ENCODE measurements at places on chromosomes 12 and 14.

GRCh38 chr12:129279771-129280170, 426.5 kb downstream of the GLT1D1 start:
- no peak for DNase-seq

- no peak for DNase-seq
Measured at GRCh38 chr12:6765048-6765633, 1.0 kb upstream of the PTMS start.

DNA sequence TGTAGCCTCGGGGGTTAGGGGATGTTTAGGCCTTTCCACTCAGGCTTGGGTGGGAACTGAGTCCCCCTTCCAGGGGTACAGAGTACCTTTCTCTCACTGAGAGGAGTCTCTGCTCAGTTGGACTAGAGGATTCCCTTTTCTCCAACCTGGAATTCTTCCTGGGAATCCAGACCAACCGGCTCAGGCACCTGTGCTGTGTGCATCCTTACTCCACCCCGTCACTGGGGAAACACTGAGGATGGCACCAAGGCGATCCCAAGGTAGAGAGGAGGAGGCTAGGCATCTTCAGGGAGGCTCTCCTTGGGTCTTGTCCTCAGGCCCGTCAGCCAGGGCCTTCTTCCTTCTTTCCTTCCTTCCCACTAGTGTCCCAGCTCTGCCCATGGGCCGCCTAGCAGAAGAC, 871 bp upstream of the TGM1 start:
- no peak for DNase-seq

- DNase-seq = no peak
Measured at GRCh38 chr12:580813-581212, 82.4 kb downstream of the NINJ2 start.

GRCh38 chr14:100049220-100049619, 16.0 kb upstream of the EVL start:
- DNase-seq = no peak

- DNase-seq = no peak
Measured at GRCh38 chr12:100755186-100755585, 39.4 kb upstream of the ANO4 start.

DNA sequence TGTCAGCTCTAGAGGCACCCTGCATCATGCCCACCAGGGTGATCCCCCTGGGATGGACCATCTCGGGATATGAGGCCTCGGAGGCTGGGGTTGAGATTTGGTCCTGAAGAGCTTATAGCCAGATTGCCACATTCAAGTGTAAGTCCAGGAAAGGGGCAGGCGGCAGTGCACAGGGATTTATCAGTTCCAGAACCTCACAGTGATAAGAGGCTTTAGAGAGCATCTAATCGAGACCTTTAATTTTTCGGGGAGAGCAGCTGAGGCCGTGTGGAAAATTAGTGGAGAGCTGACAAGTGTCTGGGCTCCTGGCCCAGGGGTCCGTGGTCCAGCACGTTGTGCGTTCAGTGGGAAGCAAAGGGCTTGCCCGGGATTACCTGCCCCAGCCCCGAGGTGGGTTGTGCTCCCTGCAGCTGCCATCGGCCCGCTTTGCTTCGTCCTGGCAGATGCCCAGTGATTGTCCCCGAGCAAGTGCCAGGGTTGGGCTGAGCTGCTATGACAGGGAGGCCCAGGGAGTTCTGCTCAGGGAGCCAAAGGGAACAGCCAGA, 52.1 kb downstream of the C14orf132 start:
- no peak for DNase-seq

GRCh38 chr12:120834489-120835303, 69.5 kb downstream of the SPPL3 start:
- DNase-seq = no peak

GRCh38 chr12:120115692-120116440, 687 bp downstream of the RAB35 start:
- no peak for DNase-seq

DNA sequence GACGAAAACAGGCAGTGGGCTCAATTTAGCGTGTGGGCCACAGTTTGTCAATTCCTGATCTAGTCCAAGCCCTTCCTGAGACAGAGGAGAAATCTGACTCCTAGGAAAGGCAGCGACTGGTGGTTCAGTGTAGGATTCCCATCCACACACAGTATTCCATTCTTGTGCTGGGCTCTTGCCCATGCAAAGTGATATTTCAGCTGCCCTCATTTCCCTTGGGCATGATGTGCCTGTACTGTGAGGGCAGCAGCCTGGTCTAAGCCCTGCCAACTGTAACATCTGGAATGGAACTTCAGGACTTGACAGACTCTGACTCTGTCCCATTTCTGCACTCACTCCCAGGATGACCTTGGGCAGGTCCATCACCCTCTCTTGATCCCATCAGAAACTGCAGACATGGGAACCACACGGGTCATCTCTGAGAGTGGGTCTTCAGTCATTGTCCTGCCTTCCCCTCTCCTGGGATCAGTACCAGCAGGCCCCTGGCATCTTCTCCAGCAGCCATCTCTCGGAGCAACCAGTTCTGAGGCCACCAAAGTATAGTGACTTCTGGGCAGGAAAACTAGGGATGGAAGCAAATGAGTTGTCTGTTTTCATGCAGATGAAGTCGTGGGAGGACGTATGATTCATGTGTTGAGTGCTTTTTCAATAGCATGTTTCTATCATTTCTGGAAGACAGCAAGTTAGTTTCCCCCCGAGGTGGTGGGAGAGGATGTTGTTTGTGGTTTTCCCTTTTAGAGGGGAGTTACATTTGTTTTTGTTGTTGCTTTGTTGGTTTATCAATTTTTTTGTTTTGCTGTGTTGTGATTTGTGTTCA, 54.2 kb upstream of the BCL2L14 start:
- DNase-seq = no peak

DNA sequence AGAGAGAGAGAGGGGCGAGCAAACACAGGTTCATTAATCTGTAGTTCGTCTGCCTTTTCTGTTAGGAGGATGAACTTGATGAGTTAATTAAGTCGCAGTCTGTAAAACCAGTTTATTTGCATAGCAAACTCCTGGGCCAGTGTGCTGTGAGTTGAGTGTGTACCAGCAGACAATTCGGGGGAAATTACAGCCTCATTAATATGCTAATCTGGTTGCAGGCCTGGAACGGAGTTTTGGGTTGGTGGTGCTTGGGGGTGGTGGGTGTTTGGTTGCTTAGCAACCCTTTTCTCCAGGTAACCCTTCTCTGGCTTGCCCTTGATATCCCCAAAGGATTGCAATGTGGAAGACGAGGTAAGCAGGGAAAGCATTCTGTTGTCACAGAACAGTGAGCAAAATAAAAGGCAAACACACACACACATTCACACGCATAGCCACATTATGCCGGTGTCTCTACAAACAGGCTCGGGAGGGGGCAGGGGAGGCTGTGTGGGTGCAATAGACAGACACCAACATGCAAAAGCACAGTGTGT, 29.2 kb upstream of the LHX5 start:
- DNase-seq = no peak

- DNase-seq = no peak
Measured at GRCh38 chr12:84502907-84503787, 409.5 kb downstream of the SLC6A15 start.

- DNase-seq = no peak
Measured at GRCh38 chr12:11653215-11653753, 3.8 kb downstream of the ETV6 start.

GRCh38 chr12:10652192-10652591, 21.7 kb downstream of the STYK1 start:
- no peak for DNase-seq
